ENCODE measurements at places on chromosomes 6 and 20.

GRCh38 chr6:165220045-165220444 is 89.4 kb downstream of the C6orf118 start:
- DNase-seq, result no peak

GRCh38 chr6:94350833-94351232 is 931.5 kb upstream of the EPHA7 start:
- DNase-seq, result no peak

DNA sequence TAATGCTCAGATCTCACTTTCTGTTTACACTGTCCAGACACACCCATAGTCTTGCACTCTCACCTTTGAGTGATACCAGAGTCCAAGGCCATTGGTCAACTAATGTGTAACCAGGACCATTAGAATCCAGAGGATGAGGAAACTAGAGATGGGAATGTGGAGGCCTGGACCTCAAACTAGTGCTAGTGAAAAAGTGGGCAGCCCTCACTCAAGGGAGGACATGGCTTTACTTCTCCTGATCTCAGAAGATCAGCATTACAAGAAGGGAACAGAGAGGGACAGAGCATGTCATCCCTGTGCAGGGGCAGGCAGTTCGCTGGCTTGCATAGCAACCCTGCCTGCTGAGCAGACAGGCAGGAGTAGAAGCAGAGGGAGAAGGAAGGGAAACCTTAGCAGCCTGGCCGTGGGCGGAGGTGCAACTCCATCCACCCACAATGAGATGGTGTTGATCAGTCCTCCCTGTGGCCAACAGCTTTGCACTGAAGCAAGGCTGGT is 22.6 kb upstream of the XRN2 start:
- DNase-seq, result no peak

GRCh38 chr20:3734111-3734843 is 1.8 kb downstream of the HSPA12B start:
- DNase-seq, result no peak

DNA sequence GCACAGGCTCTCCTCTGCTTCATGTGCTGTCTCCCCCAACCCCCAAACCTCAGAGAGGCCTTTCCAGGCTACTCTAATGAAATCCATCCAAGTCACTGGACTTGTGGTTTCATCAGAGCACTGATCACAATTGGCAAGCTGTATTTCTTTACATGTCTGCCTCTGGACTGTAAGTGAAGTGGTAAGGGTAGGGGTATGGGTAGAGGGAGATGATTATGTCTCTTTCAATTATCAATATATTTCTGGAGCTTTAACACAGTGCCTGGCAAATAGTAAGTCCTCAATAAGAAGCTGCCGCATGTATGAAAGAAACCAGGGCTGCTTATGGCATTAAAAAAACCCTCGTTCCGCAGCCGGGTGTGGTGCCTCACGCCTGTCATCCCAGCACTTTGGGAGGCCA is 5.4 kb downstream of the TRERF1 start:
- no peak for DNase-seq

- no peak for DNase-seq
Measured at GRCh38 chr6:106844930-106845329, 129.6 kb downstream of the CD24 start.

- DNase-seq, result no peak
Measured at GRCh38 chr20:48709058-48709691, 118.6 kb downstream of the PREX1 start.

DNA sequence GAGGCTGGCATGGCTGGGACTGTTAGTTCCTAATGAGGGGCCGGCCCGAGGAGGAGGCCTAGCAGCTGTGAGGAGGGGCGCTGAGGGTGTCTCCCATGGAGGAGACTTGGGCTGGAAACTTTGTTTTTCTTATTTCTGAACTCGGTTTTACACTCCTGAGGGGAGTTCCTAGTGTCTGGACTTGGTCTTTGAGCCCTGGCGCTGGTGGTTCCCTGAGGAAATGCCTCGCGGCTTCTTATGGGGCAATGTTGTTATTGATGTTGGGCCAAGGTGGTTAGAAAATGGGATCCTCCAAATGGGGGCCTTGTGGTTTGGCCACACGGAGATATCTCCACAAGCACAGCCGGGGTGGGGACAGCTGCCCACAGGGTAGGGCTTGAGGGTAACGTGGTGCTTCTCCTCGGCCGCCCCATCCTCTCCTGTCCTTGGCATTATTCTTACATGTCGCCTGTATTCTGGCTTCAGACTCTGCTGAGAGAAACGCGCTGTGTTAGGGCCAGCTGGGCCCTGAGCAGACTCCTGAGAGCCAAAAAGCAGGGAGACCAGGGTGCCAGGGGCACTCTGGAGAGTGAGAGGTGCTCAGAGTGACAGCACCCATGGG is 136.9 kb downstream of the FOXO3 start:
- DNase-seq, result no peak

GRCh38 chr20:36214684-36215256 is 21.5 kb upstream of the AAR2 start:
- peak; percentile 4 for DNase-seq

DNA sequence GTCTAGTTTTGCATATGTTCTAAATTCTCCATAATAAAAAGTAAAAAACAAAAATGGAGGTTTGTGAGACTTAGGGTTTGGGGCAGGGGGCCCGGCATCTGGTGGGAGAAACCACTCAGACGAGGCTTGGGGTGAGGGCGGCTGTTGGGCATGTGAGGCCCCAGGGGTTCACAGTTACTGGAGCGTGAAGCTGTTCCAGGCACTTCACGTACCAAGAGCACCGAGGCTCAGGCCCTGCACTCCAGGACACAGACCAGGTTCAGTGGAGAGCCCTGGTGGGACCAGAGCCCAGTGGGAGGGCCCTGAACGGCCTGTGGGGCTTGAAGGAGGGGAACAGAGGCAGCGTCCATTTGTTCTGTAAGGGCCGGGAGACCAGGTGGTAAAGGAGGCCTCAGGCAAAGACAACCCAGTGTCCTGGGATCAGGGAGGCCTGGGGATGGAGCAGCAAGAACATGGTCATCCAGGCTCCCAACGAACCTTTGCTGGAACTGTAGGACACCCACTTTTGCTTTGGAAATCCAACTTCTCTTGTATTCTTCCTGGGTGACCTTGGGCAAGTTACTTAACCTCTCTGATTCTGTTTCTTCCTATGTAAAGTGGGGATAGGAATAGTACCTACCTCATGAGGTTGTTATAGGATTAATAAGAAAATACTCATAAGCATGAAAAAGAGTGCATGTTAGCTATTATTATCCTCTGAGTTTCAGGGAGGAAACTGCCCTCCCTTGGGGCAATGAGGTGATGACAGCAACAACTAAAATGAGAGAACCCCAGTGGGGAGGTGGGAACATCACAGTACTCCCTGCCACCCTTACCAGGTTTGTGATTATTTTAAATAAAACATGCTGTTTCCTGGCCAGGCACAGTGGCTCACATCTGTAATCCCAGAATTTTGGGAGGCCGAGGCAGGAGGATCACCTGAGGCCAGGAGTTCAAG is 1.1 kb upstream of the FGD2 start:
- no peak for DNase-seq

DNA sequence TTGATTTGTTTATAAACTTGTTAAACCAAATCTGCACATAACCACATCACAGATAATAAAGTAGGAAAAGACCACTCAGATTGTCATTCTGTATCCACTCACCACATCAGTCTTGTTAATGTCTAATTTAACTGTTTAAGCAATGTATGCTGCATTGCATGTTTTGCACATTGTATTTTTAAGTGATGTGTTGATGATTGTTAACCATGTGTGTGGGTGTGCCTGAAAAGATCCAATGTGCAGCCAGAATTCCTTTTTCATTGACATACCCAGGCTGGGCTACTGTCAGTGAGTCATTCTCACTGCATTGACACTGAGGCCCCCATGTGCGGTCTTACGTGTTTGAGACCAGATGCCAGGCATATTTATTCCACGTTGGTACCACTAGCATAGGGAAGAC is 167.3 kb downstream of the TRMT11 start:
- DNase-seq, result no peak

DNA sequence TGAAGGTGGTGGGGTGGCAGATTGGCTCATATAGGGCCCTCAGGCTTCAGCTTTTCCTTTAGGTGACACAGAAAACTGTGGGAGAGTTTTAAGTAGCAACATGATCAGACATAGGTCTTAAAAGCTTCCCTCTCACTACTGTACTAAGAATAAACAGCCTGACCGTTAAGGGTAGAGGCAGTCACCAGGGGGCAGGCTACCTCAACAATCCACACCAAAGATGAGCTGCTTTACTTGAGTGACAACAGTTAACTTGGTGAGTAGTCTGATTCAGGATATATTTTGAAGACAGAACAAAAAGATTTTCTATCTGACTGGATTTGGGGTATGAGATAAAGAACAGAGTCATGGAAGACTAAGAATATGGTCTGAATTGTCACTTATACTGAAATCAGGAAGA is 193.1 kb upstream of the SHLD1 start:
- no peak for DNase-seq

DNA sequence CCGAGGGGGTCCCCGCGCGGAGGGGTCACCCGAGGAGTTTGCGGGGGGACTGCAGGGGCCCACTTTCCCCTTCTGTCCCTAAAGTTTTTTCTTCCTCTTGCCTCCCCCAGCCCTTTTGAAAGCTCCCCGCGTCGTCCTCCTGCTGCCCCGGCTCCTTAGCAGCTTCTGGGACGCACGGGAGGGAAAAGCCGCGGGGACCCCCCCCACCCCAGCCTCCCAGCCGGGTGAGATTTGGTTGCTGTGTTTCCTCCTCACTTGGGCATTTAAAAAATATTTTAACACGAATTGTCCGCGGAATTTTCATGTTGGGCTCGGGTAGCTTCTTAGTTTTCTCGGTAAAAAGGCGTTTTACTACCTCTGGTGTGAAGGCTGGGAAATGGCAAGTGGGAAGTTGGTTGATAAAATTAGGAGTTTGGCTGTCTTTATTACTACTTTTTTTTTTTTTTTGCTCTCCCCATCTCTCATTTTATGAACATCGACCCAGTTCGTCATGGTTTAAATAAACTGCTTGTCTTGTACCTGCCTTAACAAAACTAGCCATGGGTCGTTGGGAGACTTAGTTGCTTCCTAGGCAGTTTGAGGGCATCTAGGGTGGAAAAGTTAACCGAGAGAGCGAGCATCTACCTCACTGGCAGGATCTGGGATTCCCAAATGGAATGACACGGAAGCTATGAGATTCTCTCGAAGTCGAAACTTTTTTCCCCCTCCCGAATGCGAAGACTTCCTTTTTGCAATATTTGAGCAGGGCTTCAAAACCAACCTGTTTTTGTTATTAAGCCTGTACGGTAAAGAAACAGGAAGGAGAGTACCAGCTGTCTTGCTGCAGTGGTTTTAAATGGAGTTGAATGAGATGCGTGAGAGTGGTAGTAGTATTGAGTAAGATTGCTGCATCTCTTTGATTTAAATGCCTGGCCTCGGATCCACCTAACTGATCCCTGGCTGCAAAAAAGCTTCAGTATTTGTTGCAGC is 868 bp downstream of the NCOA3 start:
- DNase-seq, result no peak

- DNase-seq, result no peak
Measured at GRCh38 chr20:46695892-46696291, 6.6 kb upstream of the TP53RK start.

GRCh38 chr20:38665506-38666285 is 58.6 kb upstream of the SLC32A1 start:
- no peak for DNase-seq

GRCh38 chr20:32906200-32906599 is 47.5 kb downstream of the EFCAB8 start:
- DNase-seq, result no peak

- DNase-seq, result no peak
Measured at GRCh38 chr6:147157930-147158329, 46.3 kb upstream of the STXBP5 start.

DNA sequence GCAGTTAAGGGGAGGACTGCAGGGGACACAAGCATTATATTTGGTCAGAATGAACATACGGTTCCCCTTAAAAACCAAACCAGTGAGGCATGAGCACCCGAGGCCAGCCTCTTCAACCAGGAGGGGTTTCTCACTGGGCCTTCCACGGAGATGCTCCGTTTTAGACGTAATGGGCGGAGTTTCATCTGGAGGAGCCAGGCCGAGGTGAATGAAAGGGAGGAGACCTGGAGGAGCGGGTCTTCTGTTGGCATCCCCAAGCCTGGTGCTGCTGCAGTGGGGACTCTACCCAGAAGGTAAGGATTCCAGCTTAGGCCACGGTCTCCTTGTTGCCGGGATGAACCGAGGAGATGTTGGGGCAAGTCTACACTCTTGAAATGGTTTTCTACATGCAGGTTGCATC is 47.4 kb downstream of the ADNP start:
- DNase-seq, result no peak

DNA sequence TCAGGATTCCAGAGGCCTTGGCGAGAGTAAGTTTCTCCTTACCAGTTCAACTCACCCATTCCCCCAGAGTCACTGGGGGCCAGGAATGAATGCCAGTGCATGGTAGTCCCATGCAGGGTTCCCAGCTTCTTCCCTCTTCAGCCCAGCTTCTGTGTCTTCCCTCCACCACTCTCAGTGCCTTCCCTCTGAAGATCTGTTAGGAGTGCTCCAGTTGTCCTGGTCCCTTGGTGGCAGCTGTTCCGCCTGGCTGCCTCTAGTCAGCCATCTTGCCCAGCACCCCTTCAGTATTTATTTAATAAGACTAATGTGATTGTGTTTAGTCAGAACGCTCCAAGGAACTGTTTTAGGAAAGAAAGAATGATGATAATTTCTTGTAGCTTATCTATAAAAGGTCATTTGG is 23.1 kb downstream of the FIG4 start:
- DNase-seq, result no peak

DNA sequence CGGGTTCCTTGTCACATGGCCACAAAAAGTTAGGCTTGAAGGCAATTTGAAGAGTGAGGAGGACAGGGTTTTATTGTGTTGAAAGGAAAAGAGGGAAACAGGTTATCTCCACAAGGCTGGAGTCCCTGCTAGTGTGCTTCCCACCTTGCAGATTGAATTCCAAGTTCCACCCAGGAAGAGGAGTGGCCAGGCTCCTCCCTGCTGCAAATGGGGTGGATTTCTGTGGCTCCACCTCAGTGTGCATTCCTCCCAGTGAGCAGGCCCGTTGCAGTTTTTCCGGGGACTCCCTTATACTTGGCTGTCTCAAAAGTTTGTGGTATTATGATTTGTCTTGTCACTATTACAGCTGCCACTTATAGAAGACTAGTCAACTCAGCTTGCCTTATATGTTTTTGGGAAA is 281.8 kb upstream of the PLCB4 start:
- DNase-seq, result no peak

- no peak for DNase-seq
Measured at GRCh38 chr6:117483004-117483644, 650 bp downstream of the DCBLD1 start.

DNA sequence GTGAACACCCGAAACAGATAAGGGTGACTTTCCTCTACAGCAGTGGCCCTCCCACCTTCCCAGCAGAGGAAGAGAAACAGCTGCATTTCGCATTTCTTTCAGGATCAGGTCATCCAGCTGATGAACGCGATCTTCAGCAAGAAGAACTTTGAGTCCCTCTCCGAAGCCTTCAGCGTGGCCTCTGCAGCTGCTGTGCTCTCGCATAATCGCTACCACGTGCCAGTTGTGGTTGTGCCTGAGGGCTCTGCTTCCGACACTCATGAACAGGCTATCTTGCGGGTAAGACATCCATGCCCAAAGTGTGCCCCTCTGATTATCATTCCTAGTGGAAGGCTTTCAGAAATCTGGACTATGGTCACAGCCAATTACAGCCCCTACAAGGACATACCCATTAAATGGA is 27.8 kb upstream of the MROH8 start:
- no peak for DNase-seq

- no peak for DNase-seq
Measured at GRCh38 chr6:124479991-124480430, 482.2 kb upstream of the RNF217 start.
